Neural progenitor cell (in vitro differentiated cells): ENCODE measurements at places on chromosomes 12 and 14.

- no peak for DNase-seq
Observed at GRCh38 chr12:27208414-27208750, 35.7 kb upstream of the STK38L start.

GRCh38 chr14:70718383-70719118, 76.8 kb downstream of the TTC9 start:
- DNase-seq: no peak

DNA sequence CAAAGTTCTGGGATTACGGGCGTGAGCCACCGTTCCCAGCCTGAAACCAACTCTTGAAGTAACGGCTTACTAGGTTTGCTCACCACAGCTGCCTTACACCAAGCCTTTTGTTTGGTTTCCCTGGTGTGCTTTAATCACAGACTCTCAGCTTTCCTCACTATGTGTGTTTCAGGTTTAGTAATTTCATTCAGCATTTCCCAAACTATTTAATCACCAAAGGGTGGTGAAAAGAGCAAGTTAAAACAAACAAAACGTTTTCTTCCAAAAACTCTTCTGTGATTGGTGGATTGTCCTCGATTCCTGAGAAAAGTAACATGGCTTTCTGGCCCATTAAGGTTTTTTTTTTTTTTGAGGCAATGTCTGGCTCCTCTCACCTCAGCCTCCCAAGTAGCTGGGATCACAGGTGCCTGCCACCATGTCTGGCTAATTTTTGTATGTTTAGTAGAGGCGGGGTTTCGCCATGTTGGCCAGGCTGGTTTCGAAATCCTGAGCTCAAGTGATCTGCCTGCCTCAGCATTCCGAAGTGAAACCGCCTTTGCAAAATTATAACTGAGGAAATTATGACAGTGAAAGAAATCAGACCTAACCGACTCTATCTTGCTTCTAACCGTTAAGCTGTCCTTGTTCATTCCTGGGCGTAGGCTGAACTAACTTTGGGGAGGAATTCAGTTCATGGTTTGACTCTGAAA, 1.5 kb upstream of the ZFYVE26 start:
- DNase-seq: peak; percentile 5

DNA sequence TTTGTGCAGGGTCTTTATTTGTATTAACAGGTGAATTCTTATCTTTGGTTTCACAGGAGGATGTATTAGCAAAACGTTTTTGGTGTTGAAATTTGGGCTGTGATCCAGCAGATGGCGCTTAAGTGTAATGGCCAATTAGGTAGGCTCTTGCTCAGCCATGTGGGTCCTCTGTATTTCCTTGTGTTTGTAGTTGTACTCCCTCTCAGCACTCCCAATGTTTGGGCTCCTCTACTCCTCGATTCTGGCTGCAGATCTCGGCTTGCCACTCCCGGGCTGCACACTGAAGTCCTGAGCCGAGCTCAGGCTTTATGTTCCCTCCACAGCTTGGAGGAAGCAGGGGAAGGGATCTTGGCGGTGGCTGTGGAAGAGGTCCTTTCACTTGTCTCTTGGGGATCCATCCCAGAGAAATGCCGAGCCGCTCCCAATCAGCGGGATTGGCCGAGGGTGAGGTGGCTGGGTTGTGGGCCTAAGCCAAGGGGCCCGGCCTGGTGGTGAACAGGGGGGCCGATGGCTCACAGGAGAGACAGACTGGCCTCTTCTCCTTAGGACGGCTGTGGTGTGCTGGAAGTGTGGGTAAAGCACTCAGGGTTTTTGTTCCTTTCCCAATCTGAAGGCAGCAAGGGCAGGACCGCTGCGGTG, 133.7 kb downstream of the AEBP2 start:
- DNase-seq: peak; percentile 62

DNA sequence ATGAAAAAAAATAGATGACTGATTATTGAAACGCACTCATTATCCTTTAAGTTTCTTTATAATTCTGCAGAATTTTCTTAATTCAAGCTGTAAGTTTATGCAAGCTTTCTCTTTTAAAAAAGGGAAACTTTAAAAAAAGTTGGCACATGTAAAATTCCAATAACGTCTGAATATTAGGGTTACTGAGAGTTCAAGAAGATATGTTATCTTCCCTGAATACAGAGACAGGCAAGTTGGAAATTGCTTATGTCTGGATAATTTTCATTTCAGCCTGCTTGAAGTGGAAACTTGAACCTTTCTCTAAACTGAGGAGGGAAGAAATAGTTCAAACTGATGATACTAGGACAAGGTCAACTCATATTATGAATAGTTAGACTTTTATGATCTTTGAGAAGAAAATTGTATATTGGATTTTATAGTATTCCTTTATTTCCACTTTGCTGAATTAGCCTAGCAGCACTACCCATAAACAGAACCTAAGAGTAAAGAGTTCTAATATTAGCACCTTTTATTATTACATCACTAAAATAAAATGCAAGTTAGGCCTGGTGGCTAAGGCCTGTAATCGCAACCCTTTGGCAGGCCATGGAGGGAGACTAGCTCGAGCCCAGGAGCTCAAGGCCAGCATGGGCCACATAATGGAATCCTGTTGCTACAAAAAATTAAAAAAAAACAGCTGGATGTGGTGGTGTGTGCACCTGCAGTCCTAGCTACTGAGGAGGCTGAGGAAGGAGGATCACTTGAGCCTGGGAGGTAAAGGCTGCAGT, 288.0 kb downstream of the TRHDE start:
- DNase-seq: no peak

- no peak for DNase-seq
Observed at GRCh38 chr12:87381742-87382141, 647.5 kb downstream of the C12orf50 start.

DNA sequence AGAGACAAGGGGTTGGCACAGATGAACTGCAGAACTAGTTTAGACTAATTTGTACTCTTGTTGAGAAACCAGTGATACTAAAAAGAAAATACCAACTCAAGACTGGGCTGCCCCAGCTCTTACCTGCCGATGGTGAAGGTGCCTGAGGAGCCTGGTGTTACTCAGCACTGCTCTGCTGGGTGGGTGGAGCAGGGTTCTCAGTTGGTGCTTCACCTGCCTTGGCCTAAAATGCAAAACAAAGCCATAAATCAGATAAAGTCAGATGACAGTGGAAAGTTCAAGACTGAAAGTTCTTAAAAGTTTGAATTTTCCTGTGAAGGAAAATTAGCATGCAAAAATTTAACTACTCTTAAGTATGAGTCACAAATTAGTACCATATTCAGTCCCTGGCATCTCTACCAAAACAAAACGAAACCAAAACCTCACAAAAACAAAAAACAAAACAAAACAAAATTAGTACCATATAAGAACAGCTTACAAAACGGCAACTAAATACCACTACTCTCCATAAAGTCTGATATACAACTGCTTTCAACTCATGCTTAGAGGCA, 21.9 kb downstream of the YBX3 start:
- no peak for DNase-seq

- no peak for DNase-seq
Observed at GRCh38 chr12:128817111-128818015, 6.4 kb downstream of the SLC15A4 start.

DNA sequence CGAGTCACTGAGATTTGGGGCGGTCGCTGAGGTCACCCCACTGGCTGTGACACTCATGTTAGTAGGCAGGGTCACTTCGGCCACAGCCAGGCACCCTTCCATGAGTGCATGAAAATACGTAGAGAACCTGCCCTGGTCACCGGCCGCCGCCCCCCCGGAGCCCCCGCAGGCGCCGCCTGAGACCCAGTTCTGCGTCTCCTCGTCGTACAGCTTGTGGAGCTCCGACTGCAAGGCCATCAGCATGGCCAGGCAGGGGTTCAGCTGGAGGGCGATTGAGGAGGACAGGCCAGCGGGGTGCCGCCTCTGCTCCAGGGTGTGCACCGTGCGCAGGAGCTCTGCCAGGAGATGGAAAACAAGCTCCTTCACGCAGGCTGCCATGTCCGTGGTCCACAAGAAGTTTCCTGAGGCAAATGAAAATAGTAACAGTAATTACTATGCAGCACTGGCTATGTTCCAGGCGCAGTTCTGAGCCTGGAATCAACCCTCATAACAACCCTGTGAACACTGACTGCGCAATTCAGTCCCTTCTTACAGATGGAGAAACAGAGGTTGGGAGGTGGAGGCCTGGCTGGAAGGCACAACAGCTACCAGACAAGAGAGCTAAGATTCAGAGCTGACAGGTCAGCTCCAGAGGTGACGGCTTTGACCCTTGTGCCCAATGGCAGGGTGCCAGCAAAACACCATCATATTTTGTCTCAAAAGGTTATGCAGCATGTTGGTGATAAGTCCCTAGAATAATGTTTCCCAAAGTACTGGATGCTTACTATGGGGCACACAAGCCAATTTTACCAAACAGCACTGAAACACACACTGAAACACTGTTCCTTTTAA, 59.9 kb downstream of the TRAFD1 start:
- DNase-seq: no peak

DNA sequence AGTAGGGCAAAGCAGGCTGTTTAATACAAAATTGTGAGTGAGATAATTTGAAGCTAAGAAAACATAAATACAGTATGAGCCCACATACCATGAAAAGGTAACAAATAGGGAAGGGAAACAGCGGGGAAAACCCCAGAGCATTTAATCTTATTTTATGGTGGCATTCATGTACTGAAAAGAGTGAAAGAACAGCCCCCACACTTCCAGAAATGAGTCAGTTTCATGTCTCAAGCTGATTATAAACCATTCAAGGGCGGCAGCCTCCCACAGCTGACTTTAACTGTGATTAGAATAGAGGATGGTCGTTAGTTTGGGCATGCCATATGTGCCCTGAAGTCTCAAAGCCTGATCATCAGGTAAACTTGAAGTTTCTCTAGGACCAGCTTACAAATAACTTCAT, 64.5 kb downstream of the FOXG1 start:
- DNase-seq: no peak

- DNase-seq: no peak
Observed at GRCh38 chr12:13005649-13006048, 5.6 kb upstream of the HEBP1 start.

GRCh38 chr14:74886001-74886400, 4.3 kb downstream of the DLST start:
- DNase-seq: peak; percentile 71

DNA sequence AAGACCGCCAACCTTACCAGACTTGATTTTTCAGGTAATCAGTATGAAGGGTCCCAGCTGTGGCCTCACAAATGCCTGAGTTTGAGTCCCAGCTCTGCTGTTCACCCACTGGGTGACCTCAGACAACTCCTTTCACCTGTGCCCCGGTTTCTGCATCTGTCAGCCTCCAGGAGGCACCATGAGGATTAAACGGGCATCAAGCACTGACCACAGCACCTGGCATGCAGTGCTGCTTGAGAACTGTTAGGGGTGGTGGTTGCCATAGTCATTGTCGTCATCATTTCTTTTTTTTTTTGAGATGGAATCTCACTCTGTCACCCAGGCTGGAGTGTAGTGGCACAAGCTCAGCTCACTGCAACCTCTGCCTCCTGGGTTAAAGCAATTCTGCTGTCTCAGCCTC, 57.9 kb downstream of the PHETA1 start:
- no peak for DNase-seq

DNA sequence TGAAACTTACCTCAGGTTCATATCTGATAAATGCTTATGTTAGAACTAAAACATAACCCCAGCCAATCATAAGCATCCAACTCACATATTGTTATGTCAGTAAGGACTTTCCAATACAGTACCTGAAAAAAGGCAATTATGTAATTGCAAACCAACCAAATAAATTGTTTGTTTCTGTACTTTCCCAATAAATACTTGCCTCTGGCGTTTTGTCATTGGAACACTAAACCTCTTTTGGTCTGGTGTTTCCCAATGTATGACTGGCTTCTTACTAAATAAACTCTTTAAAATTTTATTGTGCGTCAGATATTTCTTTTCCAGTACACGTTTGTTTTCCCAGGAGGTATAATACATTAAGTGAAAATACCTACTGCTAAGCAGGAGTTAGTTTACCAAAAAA, 6.7 kb upstream of the PTPRB start:
- DNase-seq: no peak

DNA sequence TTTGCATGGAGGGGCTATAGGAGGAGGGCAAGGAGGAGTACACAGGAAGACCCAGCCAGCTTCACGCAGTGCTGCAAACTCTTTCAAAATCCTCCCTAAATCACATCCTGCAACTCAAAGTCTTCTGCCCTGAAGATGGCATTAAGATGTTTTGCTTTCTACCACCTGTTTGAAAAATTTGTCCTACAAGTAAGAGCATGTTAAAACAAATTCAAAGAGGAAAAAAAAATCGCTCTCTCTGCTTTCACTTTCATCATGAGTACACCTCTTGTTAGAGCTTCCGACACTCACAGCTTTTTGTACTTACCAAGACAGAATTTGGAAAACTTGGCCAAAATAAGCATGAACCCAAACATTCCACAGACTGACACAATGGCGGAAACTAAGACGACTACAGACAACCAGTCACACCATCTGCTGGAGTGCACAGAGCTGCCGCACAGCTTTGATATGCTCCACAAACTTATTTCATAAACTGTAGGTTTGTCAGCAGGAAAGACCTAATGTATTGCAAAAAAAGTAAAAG, 21.3 kb downstream of the GCH1 start:
- no peak for DNase-seq

- peak; percentile 69 for DNase-seq
Observed at GRCh38 chr12:52037248-52037861, 13.9 kb upstream of the NR4A1 start.

DNA sequence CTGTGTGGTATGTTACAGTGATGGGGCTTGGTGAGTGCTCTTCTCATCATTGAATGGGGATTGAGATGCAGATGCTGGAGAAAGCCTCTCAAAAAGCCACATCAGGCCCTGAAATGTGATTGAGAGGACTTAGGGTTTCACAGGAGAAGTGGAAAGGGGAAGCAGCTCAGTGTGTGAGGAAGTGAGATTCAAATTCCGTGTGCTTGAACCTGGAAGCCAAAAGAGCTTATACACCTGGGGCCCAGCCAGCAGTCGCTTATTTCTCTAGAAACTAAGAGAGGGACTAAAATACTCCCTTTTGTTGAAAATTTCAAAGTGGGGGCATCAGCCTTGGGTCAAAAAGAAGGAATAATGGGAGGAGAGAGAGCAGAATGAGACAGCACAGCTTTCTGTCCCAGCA, 39.1 kb upstream of the GZMB start:
- no peak for DNase-seq

DNA sequence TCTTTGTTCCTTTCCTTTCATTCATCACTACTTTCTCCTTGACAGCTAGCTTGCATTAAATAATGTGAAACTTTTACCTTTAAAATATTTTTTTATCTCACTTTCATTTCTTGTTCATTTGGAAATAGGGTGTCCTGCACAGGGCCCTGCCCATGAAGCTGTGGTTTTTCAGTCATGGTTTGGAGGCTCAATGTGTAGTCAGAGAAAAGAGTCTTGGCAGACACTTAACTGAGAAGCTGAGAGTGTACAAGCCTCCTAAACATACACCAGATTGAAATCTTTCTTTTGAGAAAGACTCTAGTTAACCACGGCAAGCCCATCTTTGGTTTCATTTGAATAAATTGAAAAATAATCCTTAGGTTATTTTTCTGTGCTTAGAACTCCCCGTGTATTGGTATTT, 74.2 kb downstream of the KICS2 start:
- no peak for DNase-seq
